Astrocyte (in vitro differentiated cells and primary cell): ENCODE measurements at places on chromosomes 11 and 22.

- no peak for DNase-seq
Observed at GRCh38 chr22:44582016-44582415, 84.0 kb upstream of the RTL6 start.

DNA sequence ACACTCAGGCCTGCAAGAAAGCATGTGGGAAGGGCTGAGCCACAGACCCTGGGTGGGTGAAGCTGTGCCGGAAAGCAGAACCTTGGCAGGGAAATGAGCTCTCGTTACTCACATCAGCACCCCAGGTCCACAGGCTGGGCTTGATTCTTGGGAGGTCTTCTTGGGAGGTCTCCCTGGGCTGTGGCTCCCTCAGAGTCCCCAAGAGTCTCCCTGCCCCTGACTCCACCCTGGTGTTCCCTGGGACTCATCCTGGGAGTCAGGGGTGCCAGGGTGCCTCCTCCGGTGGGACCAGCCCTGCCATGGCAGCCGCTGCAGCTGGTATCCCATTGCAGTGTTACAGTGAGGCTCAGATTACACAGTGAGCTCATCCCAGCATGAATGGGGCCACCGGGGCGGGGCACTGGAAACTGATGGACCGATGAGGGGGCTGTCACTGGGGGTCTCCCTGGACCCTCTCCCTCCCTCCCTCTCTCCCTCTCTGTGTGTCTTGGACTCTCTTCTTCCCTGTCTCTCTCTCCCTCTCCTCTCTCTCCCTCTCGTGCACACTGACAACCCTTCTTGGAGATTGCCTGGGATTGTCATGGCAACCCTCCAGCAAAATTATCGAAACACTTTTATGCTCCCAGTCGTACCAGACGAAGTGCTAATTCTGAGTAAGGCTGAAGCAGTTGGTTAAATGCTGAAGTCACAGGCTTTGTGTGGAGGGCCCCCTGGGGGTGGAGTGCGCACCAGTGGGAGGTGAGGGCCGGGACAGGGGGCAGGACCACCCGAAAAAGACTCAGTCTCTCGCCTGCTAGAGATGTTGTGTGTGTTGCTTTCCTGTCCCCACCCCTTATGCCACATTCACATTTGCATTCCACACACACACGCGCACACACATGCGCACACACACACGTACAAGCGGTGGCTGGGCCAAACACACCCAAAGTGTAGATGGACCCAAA lies 8.6 kb upstream of the C11orf96 start:
- DNase-seq = no peak

- no peak for DNase-seq
Observed at GRCh38 chr22:38192475-38192863, 9.3 kb upstream of the MAFF start.

DNA sequence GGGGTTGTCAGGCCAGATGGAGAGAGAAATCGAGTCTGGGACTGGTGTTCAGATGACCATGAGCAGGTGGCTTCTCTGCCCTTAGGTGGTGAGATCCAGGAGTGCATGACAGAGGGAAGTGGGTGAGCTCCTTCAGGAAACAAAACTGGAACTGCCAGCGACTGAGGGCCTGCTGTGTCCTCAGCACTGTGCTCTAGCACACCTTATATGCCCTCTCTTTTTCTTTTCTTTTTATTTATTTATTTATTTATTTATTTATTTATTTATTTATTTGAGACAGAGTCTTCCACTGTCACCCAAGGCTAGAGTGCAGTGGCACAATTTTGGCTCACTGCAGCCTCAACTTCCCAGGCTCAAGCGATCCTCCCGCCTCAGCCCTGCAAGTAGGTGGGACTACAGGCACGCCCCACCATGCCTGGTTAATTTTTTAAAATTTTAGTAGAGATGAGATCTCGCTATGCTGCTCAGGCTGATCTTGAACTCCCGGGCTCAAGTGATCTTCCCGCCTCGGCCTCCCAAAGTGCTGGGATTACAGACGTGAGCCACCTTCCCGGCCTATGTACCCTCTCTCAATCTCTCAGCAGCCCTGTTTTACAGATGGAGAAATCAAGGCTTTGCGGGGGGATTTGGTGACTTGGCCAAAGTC lies 14.8 kb upstream of the RASD2 start:
- no peak for DNase-seq

DNA sequence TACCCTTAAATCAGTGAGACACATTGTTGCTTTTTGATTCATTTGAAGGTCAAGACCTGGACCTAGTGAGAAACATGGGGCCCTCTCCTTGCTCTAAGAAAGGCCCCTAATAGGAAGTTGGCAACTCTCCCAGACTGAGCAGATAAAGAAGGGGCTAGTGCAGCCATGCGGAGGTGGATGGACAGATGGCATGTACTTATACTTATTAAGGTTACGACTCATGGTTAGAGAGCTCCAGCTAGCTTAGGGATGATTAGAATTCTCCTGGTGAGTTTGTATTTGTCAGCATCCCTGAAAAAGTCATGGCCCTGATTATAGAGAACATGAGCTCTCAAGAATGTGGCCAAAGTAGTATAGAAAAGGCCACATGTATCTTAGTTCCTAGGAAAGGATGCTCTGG lies 112.1 kb upstream of the BDNF start:
- peak; percentile 8 for DNase-seq

DNA sequence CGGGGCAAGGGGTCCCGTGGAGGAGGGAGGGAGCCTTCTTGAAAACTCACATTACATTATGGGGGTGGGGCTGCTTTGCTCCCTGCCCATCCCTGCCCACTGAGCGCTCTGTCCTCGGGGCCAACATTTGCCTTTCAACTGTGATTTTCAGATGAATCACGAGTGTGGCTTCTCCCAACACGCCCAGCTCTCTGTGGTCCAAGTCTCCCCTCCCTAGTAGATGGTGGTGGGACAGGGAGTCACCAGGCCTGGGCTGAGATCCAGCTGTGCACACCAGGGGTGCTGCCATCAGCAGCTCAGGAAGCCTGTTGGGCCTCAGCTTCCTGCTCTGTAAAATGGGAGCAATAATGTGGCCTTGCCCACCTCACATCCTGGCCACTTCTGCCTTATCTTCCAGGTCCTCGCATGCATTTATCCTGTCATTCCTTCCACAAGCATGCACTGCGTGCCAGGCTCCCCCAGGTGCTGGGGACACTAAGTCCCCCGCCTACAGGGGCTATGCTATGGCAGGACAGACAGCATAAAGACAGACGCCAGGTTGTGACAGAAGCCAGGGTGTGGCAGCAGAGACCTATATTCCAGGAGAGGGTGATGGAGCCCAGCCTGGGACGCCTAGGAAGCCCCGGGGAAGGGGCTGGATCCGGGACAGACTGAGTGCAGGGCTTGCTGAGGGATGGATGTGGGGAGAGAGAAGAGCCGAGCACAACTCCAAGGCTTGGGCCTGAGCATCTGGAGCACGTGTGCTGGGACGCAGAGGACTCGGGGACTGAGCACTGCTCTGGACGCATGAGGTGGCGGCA lies 30.5 kb downstream of the NFAM1 start:
- DNase-seq = no peak

DNA sequence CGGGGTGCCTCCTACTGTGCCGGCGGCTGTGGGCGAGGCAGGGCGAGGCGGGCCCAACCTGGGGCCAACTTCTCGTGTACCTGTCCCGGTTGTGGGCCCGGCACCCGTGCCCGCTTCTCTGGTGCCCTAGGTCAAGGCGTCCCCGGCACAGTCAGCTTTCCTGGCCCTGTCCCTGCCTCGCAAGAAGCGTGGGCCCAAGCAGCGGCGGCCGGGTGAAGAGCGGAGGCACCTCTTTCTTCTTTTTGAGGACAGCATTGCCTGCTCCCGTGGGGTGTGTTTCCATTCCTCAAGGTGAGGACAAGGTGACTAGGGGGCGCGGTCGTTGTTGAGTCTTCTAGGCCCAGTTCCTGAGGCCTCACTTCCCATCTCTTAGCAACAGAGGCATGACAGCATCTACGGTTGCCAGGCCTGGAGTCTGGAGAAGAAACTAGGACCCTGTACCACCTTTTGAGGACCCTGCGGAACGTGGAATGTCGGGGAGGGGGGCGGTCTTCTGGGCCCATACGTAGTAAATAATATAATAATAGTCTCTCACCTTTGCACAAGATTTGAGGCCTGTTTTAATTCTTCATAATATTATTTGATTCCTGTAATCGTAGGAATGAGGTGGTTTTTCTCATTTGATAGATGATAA lies 418 bp downstream of the ACO2 start:
- DNase-seq = no peak
